T-helper 9 cell (primary cell): ENCODE measurements at places on chromosomes 3 and 15.

DNA sequence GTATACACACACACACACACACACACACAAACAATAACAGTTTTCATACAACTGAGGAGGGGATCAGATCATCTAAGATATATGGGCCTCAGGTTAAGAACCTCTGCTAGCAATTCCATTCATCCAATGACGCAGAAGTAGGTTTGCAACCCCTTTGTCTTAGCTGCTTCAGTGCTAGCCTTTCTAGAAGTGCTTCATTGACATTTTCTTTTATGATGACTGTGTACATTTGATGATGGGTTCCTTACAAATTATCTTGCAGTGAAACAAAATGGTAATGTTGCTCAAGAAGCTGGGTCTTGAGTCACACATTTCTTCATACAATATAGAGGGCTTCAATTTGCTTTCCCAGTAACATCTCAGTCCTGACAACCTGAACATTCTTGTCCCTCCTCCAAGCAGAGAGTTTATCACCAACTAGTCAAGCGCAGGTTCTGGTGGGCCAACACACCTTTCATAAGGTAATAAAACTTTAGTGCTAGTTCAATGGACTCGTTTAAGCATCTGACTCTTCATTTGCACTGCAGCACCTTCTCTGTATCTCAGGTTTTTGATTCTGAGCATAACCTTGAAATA is 269.5 kb downstream of the CNTN3 start:
- DNase-seq, result no peak

GRCh38 chr3:62154457-62155148 is 218.7 kb downstream of the FEZF2 start:
- DNase-seq, result no peak

GRCh38 chr15:51333571-51333970 is 4.8 kb downstream of the CYP19A1 start:
- DNase-seq, result no peak

DNA sequence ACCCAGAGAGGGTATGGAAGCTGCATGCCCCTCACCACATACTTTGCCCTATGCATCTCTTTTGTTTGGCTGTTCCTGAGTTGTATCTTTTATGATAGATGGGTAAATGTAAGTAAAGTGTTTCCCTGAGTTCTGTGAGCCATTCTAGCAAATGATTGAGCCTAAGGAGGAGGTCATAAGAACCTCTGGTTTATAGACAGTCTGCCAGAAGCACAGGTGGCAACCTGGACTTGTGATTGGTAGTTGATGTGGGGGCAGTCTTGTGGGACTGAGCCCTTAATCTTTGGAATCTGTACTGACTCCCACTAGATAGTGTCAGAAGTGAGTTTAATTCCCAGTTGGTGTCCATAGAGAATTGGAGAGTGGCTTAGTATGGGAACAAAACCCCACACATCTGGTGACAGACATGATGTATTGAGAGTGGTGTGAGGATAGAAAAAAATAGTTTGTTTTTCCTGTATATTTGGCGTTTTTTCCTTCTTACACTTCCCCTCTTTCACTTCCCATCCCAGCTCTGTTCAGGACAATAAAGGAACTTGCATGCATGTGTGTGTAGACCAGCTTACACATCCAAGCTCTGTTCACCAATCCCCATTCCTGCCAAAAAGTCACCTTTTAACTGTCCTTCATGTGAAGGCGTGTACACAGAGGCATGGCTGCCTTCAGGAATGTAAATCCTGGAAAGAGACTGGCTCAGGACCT is 38.1 kb upstream of the SPPL2A start:
- DNase-seq, result no peak

DNA sequence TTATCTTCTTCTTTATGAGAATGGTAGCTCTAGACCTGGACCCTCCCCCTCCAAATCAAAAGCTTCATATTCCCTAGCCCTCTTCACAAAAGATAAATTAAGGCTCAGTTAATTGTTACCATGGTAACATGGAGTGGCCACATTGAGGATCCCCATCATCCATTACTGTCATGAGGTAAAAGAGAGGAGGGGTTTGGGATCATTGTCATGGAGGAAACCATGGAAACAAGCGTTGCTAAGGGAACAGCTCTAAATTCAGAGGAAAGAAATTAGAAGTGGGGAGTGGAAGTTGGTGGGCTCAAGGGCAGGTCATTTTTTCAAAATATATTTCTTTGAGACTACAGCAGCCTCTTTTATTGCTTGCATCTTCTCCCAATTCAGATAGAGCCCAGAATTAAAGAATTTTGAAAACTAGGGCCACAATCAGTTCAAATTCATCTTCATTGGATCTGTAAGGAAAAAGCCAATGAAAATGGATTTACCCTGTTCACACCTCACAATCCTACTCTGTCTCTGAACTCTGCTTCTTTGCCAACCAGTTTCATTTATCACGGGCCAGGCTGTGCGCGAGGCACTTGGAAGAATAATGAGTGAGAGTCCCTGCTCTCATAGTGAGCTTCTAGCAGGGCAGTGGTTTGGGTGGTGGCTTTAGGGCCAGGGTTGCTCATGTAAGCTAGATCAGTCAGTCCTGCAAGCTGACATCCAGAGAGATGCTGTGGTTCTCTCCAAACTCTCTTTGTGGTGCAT is 11.6 kb upstream of the AEN start:
- DNase-seq, result no peak

DNA sequence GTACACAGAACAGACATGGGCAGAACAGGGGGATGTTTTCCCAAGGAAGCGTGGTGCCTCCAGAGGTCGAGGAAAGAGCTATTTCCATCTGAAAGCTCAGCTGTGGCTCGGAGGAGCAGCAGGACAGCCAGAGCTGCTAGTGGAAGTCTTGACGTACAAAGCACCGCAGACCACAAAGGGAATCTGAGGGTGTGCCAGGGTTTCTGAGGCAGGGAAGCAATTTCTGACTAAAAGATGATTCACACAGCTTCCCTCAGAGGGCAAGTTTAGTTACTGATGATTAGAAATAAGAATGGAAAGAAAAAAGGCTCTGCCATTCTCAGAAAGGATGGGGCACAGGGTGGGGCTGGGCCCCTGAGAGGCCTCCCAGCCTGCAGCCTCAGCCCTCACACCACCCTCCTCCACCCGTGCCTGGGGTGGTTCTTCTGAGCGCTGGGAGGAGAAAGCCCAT is 45.8 kb upstream of the SEC13 start:
- DNase-seq, result no peak
